ENCODE measurements at places on chromosomes 3 and 15.

DNA sequence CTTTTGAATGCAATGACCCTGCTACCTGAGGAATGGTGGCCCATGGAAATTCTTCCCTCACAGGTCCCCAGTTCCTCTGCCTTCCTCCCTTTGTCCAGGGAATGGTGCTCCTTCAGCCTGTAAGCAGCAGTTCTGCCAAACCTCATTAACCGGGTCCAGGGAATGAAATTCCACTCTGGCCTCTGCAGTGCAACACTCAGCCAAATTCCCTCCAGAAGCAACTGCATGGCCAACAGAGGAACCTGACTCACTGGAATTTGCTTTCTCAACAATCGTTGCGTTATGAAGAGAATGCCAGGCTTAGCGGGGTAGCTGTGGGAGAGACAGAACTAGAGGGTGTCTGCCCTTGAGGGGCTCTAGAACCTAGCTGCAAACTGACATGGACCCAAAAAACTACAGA lies 449.4 kb upstream of the PROK2 start:
- no peak for DNase-seq

- no peak for DNase-seq
Observed at GRCh38 chr3:195818301-195818700, 6.6 kb upstream of the MUC4 start.

- no peak for DNase-seq
Observed at GRCh38 chr15:63076714-63077046, 34.1 kb downstream of the TPM1 start.

- DNase-seq: no peak
Observed at GRCh38 chr15:61301701-61302100, 72.6 kb upstream of the RORA start.

DNA sequence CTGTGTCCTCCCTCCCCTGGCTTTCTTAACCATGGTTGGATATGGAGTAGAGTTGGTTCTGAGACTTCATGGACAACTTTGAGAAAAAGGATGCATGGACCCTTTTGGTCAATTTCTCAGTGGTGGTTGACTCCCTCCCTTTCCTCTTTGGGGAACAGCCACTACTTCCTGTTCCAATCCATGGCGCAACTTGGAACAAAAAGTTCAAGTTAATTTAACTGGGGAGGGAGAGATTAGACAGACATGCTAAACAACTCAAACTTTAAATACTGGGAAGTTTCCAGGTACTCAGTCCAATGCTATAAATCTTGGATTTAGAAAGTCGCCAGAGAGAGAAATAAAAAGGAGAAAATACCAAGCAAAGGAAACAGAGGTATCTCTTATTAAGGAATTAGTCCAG lies 202.2 kb downstream of the PDZRN3 start:
- no peak for DNase-seq

GRCh38 chr15:27601239-27601960 lies 497.7 kb downstream of the OCA2 start:
- peak; percentile 4 for DNase-seq

DNA sequence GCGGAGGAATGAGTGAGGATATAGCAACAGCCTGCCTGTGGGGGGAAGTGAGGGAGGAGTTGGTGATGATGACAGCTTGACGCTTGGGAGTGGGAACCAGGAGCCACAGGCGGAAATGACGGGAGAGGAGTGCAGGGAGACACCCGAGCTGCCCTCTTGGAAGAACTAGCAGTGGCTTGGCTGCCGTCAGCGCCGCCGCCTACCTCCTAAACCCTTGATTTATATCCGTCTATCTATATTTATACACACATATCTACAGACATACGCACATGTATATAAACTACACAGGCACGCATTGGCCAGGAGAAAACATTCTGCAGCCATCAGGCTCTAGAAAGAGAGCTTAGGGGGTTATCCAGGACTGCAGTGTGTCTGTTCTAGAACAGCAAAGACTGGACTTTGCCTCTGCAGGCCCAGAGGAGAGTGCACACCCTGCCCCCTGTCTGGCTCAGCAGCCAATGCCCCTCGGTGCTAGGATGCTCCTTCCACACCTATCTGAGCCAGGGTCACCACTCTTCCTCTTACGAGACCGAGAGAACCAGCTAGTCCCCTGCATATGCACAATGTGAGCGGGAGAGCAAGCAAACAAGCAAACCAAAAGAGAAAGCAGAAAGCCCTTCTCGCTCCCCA lies 45.3 kb upstream of the MAGEF1 start:
- no peak for DNase-seq

- no peak for DNase-seq
Observed at GRCh38 chr15:76576523-76577279, 240.1 kb downstream of the ISL2 start.

GRCh38 chr15:61000276-61000675 lies 228.8 kb downstream of the RORA start:
- DNase-seq: no peak

DNA sequence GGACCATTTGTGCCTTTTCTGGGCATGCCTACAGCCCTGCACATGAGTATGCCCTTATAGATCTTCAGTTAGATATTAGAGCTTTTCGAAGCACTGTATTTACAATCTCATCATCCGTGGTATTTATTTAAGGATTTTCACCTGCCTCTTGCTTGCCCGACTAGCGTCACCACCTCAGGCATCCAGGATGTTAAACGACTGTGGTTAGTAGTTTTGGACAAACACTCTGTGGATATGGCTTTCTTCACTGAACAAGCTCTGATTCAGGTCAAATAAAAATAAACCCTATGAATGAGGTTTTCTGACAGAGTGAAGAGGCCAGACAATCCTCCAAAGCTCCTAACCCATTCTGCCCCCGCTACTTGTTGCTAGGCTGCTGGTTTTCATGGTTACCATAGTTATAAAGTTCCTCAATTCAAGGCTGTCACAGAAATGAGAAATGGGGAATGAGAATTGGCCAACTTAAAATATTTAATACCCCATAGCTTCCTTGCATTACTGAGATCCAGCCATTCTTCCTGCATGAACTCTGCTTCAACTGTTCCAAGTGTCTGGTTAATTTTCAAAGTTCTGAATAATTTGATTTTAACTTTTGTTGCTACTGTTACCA lies 440.1 kb downstream of the GABRG3 start:
- no peak for DNase-seq

GRCh38 chr3:134376786-134377426 lies 2.7 kb upstream of the AMOTL2 start:
- no peak for DNase-seq

DNA sequence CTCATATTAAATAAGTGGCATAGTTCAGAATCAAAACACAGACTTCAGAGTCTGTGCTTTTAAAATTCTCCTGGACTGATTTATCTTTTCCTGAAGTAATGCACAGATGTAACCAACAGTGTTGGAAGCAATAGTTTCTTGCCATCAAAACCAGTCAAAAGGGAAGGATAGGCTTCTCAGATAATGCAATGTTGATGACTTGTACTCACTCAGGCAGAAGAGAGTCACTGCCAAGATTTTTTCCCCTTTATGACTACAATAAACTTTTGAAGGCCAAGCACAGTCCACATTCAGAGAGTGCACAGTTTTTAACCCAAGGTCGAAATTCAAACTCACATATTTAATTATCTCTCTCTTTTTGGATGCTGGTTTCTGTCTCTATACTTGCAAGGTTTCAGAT lies 305.0 kb upstream of the SGO1 start:
- DNase-seq: no peak

GRCh38 chr3:186988806-186989205 lies 58.5 kb downstream of the ST6GAL1 start:
- no peak for DNase-seq

DNA sequence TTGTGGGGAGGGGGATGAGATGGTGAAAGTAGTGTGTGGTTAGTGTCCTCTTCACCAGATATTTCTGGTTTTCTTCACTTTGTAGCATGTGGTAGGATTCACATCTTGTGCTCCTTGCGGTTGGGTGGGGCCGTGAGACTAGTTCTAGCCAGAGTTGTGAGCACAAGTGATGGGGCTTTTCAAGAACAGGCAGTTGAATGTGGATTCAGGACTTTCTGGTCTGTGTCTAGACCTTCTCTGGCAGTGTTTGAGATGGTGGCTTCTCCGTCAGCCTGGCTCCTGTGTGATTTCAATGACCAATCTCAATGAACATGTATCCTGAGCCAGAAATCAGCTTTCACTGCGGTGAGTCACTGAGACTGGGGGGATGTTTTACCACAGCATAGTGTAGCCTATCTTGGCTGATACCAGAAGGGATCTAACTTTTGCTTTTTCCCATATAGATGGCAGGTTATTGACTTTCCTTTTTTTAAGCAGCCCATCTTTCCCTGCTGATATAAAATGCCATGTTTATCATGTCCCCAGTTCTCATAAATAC lies 82.6 kb downstream of the RPLP1 start:
- DNase-seq: no peak

DNA sequence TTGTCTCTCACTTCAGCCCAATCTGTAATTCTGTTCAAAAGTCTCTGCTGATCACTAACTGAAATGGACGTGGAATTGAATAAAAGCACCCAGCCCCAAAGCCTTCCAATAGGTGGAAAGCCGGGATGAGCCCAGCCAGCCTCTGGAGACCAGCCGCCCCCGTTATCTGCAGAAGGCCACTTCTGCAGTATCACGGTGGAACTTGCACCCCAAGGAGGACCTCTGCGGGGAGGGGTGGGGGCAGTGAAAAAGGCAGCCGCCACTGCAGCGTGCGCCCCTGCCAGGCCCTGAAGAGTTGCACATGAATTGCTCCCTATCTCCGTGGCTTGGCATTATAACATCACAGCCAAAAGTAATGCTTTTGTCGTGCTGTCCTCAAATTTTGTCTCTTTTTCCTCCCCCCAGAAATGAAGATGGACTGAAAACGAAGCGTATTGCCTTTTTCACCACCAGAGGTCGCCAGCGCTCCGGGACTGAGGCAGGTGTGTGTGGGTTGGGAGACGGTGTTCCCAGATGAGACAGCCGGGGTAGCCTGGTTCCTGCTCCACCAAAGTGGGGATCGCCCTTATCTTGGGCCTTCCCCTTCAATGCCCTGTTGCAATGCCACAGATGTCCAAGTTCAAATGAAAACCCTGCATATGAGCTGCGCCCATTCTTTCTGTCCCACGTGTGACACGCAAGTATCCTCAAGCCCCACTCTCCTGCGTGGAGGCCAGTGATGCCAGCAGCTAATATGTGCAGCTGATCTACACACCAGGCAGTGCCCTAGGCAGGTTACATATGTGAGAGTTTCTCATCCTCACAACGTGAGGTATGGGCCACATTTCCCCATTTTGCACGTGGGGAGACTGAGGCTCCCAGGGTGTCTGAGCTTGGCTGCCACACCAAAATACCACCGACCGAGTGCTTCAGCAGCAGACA lies 96.0 kb downstream of the LRRK1 start:
- DNase-seq: peak; percentile 75

DNA sequence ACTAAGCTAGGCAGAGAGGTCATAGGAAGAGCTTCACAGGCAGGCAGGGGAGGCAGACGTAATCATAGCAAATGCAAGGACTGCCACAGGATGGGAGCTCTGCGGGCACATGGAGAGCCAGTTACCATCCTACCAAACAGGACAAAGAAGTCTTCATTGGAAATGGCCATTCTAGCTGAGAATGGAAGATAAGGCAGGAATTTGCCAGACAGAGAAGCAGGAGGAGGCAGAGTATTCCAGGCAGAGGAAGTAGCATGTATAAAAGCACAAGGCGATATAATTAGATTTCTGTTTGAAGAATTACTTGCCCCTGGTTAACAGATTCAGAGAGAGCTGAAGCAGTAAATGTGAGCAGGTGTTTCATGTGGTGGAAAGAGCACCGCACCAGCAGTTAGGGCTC lies 3.5 kb upstream of the SEMA5B start:
- no peak for DNase-seq

DNA sequence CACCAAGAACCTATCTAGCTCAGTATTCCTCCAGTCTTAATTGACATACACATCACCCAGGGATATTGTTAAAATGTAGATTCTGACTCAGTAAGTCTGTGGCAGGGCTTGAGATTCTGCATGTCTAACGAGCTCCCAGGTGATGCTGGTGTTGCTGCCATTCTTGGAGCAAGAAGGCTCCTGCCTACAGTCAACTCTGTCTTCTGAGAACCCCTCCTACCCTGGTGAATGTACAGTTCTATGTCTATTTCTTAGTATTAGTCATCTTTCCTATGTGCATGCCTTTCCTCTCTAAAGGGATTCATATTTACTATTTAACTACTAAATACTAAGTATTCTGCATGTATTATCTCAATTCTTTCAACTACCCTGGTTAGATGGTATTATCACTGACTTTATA lies 268.7 kb downstream of the EDEM1 start:
- DNase-seq: no peak

- DNase-seq: no peak
Observed at GRCh38 chr15:45441036-45441435, 62.7 kb upstream of the GATM start.

- peak; percentile 40 for DNase-seq
Observed at GRCh38 chr3:194671511-194671899, 486 bp downstream of the LSG1 start.

DNA sequence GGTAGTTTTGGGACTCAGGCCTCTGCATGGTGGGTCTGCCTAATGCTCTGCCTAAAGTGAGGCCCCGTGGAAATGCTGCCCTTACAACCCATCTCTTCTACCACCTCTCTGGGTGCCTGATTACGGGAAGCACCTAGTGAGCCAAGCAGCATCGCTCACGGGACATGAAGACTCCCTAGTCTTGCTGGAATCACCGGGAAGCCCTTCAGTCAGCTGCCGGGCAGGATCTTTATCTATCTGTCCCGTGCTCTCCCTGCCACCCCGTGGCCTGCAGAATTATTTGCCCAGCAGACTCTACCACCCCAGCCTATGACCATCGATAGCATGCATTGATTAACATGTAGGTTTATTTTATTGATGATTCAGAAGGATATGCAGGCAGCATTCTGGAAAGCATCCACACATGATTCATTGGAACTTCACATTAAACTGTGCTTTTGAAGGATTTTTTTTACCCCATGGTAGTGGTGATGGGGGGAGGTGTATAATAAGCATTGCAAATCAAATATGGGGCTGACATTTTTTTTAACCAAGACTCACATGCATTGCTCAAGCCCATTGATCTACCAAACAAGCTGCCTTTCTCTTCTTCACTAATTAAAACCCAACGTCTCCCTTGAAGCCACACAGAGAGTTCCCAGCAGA lies 63.1 kb downstream of the ATP2B2 start:
- no peak for DNase-seq

GRCh38 chr3:61926923-61927322 lies 365.6 kb downstream of the PTPRG start:
- DNase-seq: no peak

- no peak for DNase-seq
Observed at GRCh38 chr15:70524470-70524869, 238.9 kb downstream of the UACA start.

GRCh38 chr15:22955544-22956119 lies 24.5 kb downstream of the CYFIP1 start:
- peak; percentile 35 for DNase-seq
